Kidney glomerular epithelial cell (primary cell): ENCODE measurements at places on chromosomes 12 and 14.

GRCh38 chr12:96445691-96446583 is 43.4 kb upstream of the CFAP54 start:
- DNase-seq: peak; percentile 63

GRCh38 chr12:120140603-120141002 is 24.1 kb upstream of the RAB35 start:
- no peak for DNase-seq

DNA sequence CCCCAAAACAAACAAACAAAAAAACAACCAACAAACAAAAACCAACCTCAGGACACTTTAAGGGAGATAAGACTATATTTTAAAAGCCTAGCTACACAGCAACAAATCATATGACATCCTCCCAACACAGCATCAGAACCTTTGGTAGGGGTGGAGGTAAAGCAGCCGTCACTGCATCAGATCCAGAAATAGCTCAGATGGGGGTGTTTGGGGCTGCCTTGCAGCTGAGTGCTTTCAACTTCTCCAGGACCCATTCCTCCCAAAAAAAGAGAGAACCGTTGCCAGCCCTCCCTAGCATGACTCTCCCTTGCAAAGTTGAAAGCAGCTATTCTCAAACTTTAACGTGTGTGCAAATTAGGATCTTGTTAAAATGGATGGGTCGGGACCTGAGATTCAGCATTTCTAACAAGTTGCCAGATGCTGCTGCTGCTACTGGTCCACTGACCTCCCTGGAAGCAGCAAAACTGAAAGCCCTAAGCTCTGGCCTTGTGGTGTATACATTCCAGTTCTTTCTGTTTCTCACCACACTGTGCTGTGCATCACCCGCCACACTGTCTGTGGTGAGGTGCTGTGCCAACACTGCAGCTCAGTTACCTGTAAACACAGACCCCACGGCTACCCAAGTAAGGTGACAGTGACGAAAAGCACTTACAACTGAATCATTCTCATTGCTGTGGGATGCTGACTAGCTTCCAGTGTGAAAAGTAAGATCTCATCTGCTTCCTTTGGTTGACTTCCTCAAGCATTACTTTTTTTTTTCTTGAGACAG is 54.0 kb downstream of the SLC38A1 start:
- no peak for DNase-seq

GRCh38 chr12:77751939-77752338 is 78.8 kb upstream of the NAV3 start:
- no peak for DNase-seq

DNA sequence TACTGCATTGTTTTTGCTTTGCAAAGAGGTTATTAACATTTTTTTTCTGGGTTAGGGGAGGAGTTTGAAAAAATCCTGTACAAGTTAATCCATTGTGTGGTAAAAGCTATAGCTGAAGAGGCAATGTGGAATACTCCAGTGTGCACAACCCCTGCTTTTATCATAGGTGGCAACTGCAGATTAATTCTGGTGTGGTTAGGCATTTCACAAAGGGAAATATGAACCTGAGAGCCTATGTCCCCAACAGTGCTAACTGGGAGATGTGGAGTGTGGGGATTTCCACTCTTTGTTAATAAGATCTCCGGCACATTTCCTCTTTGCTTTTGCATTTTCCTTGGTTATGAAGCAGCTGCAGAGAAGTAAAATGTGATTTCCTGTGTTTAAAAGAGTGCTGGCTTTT is 33.6 kb downstream of the PRORP start:
- DNase-seq: no peak

DNA sequence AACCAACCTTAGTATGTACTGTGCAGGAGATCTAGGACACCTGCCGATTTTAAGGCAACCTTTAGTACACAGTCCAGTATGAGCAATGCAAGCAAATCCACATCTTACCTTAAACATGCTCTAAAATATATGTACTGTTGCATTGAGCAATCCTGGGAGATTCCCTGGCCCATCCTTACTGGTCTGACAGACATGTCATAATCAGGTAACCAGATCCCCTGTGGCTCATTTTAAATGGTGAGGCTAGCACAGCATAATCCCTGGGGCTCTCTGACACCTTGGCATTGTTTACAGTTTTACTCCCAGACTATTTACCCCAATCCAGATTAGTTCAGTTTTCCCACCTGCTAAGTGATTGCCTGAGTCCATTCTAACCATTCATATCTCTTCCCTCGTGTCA is 15.1 kb downstream of the BMAL2 start:
- no peak for DNase-seq

GRCh38 chr12:79296133-79296532 is 394.6 kb downstream of the PAWR start:
- DNase-seq: no peak

- no peak for DNase-seq
These were observed 2.0 kb downstream of the PAX9 start for GRCh38 chr14:36663404-36664321.

GRCh38 chr14:61584331-61584741 is 111.0 kb upstream of the HIF1A start:
- DNase-seq: no peak

DNA sequence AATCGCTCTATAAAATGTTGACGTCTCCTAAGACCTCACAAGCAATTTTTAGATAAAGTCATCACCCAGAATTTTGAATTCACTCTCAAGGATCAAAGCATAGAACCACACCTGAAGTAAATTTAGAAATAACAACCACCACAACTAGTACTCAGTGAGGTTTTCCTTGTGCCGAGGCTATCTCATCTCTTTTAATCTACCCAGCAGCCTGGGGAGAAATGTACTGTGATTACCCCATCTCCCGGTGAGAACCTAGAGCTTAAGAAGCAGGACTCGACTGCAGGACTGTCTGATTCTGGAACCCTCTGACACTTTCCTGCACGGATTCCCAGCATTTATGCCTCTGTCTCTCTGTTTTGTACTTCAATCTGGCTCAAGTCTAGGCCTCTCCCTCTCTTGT is 180.9 kb upstream of the PLXNC1 start:
- DNase-seq: no peak

GRCh38 chr12:100329800-100330199 is 27.1 kb upstream of the SLC17A8 start:
- no peak for DNase-seq

DNA sequence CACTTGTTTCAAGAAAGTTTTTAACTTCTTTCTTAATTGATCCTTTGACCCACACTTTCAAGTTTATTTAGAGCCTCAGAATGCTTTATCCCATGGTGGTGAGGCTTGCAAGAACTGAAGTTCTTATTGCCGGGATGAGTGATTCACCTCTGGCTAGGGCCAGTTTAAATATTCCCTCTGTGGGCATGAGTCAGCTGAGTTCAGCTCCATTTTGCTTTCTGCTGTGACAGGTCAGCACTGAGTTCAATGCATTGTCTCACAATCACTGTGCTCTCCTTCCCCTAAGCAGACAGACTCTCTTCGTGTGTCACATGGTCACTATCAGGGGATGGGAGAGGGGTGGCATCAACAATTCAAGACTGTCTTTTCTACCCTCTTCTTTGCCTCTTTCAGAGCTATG is 514.6 kb upstream of the FBXO33 start:
- DNase-seq: peak; percentile 76

- no peak for DNase-seq
These were observed 121.1 kb upstream of the ATF1 start for GRCh38 chr12:50642761-50643160.

GRCh38 chr14:103361867-103362266 is 23.3 kb upstream of the MARK3 start:
- DNase-seq: peak; percentile 84

DNA sequence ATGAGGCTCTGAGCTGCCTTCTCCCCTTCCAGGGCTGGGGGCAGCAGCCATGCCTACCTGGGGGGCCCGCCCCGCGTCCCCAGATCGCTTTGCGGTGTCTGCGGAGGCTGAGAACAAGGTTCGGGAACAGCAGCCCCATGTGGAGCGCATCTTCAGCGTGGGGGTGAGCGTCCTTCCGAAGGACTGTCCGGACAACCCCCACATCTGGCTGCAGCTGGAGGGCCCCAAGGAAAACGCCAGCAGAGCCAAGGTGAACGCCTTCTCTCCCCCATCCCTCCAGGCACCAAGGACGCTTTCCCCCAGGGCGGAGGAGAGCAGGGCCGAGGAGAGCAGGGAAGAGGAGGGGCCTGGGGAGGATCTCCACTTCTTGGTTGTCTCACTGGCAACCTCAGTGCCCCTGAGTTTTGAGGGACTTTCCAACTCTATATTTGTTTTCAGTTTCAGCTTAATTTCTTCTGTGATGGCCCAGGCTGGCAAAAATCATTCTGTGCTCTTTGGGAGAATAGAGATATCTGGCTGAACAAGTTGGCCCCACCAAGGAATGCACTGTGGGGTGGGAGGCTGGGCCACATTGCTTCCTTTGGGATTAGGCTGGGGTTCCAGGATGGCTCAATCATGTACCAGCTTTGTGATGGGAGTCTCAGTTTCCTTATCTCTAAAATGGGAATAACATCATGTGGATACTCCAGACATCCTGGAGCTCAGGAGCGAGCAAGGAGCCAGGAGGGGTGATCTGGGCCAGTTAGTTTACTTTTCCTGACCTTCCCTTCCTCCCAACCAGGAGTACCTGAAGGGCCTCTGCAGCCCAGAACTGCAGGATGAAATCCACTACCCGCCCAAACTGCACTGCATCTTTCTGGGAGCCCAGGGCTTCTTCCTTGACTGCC is 1.2 kb downstream of the KHNYN start:
- peak; percentile 30 for DNase-seq

GRCh38 chr12:116202940-116203339 is 74.6 kb downstream of the MED13L start:
- DNase-seq: no peak

DNA sequence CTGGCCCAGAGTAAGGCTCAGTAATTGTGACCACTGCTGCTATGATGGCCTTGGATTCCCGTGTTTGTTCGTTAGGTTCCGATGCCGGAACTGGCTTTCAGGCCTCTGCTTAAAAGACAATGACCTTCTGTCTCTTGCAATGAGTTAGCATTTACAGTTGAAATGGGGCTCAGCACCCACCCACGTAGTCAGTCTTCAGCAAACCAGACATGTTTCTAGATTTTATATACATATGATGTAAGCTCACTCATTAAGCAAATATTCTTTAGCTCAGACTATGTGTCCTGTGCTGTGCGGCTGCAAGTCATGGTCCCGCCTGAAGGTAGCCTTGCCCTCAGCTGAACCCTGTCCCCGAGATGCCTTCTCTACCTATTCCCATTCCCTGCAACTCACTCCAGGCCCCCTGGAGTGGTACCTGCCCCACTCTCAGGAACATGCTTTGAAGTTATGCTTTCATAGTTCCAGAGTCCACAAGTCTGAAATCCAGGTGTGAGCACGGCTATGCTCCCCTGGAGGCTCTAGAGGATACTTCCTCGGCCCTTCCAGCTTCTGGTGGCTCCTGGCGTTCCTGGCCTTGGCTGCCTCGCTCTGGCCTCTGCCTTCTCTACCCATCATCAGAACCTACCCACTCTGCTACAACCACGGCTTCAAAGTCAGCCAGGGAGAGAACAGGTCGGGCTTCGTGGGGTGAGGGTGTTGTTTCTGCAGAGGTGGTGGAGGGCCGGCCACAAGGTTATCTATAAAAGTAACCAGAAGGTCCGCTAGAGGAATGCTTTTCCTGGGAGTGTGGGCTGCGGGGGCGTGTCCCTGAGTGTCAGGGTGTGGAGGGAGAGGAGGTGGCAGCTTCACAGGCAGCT is 157.8 kb downstream of the RBM19 start:
- no peak for DNase-seq

DNA sequence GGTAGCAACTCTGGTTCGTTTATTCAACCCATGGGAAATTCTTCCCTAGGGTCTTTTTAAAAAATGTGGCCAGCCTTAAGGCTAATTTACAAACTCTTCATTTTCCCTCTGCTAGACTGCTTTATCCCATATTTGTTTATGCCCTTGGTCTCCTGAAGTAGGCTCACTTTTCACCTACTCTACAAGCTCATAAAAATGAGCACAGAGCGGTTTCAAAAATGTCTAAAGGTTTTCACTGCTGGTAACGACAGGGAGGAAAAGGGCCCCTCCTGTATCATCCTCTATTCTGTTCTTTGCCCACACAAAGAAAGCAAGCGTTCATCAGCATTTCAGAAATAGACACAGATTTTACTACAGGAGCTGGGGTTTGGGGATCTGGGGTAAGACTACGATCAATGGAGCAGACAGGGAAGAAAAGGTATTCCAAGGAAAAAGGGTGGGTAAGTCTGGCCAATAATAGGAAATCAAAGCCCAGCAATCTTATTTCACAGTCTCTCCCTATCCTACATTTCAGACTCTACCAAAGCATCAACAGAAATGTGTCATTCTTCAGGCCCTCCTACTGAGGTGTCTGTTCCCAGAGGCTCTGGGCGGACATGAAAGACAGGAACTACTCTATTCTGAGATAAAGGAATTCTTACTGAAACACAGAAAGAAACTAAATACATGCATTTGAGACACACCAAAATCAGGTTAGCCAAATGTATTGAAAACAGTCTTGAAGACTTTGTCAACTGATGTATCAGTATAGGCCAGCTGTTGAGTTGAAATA is 86.4 kb downstream of the SPPL3 start:
- no peak for DNase-seq

DNA sequence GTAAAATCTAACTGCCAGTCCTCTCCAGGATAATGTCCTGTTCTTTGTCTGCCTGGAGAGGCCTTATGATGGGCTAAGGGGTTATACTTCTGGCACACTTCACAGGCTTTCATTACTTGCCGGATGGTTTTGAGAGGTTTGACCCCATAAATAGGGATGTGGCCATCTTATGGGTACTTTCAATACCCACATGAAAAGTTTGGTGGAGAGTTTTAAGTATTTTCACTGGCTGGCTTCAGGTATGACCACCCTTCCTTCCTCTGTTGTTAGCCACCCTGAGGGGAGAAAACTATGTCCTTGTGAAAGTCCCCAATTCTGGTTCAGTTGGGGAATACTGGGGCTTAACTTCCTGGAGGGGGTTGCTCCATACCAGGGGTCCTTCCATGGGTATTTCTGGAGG is 54.8 kb downstream of the ASCL4 start:
- DNase-seq: no peak

- DNase-seq: no peak
These were observed 262.5 kb downstream of the FOXG1 start for GRCh38 chr14:29028973-29029582.
